ENCODE measurements at places on chromosomes 16 and 17.

GRCh38 chr16:85136702-85137322, 24.5 kb upstream of the CIBAR2 start:
- no peak for DNase-seq

DNA sequence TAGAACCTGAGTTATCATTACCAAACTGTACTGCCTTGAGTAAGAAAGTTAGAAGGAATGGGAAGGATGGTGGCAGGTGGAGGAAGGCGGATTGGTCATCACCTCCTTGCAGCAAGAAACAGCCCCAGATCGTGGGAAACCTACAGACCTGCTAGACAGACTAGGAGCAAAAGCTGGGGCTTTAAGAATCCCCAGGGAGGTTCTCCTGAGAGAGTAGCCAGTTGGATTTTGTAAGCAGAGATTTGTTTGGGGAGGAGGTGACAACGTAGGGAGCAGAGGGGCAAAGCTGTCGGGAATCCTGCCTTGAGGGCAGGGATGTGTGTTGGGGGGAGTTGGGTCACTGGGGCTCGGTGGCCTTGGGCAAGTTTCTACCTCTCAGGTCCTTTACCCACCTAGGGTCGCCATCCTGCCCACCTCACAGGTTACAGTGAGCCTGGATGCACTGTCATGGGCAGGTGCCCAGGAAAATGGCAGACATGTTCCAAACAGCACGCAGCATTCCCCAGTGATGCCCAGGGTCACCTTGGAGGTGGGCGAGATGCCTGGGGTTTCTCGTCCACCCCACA, 49.2 kb upstream of the STH start:
- DNase-seq: no peak

- DNase-seq: no peak
Measured at GRCh38 chr17:48639136-48639535, 13.0 kb upstream of the HOXB9 start.

- no peak for DNase-seq
Measured at GRCh38 chr16:28876973-28877654, 1.2 kb upstream of the ATP2A1 start.

DNA sequence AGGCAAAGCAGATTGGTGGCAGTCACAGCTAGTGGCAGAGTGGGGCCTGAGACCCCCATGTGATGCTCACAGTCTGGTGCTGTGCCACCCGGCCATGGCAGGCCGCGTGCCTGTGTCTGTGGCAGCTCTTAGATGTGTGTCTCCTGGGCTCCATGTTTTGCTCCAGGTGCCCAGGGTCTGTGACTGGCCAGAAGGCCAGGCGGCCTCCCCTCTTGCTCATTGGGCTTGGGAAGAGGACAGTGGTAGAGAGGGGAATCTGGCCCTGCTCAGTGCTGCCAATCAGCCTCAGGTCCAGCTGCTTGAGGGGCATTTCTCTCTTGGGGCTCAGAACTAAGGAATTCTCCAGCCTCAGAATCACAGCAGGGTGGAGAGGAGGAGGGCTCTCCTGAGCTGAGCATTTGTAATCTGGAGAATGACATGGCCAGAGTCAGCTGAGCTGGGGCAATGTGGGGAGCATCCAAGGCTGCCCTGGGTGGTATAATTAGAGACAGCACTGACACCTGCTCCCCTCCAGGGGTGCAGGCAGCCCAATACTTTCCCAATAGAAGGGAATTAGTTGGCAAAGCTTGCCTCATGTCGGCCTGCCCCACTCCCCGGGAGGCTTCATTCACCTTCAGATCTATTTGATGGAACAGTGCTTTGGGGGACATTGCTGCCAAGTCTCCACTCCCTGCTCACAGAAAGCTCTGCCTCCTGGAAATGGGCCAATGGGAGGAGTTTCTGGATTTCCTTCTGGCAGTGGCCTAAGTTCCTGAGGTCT, 2.7 kb upstream of the LASP1NB start:
- DNase-seq: no peak

DNA sequence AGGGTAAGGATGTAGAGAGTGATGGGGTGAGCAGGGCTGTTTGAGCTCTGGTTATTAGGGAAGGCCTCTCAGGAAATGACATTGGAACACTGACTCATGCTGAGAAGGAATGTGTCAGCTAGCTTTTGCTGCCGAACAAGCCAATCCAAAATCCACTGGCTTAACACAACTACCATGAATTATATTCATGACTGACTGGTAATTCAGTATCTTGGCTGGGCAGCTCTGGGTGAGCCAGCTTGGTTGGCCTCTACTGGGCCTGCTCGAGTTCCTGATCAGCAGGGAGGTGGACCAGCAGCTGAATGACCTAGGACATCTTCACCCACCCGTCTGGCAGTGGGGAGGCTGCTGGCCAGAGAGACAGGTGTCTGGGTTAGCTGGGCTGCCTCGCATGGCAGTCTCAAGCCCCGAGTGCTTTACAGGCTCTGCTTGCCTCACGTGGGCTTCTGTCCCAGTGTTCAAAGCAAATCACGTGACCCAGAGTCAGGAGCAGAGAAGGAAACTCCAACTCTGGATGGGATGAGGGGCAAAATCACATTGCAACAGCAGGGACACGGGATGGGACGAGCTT, 209.4 kb downstream of the KATNIP start:
- no peak for DNase-seq

All from HAP-1 (cell line).